ENCODE measurements at places on chromosomes 11 and 22.

DNA sequence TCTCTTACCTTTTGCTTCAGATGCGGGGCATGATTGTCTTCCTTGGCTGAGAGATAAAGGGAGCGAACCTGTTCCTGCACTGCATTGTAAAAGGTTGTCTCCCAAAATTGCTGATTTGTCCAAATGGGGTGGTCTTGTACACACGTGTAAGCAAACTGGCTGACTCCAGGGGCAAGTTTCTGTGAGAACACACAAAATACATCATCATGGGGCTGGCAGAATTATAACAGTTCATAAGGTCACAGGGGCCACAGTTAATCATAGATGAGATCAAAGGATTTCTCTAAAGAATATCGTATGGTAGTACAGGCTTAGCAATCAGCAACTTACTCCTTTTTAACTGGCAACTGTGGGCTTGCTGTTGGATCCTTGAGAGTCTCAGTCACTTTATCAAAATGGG is 194.3 kb downstream of the SWAP70 start:
- no peak for DNase-seq

DNA sequence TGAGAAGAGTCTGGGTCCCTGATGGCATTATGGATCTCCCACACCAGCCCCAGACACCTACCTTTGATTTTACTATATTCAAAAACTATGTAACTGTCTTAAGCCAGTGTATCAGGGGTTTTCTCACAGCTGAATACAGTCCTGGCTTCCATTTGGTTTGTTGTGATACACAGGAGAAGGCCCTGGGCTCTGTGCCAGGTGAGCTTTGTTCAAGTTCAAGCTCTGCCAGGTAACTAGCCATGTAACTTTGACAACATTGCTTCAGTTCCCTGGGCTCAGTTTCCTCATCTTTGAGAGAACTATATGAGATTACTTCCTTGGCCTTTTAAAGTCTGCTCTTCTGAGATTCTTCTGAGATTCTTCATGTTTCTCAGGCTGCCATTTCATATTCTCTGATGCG is 327.5 kb upstream of the TENM4 start:
- no peak for DNase-seq

- peak; percentile 80 for DNase-seq
These were observed 13.6 kb upstream of the CD3E start for GRCh38 chr11:118290923-118291322.

- no peak for DNase-seq
These were observed 112.1 kb upstream of the DRD2 start for GRCh38 chr11:113587308-113587739.

DNA sequence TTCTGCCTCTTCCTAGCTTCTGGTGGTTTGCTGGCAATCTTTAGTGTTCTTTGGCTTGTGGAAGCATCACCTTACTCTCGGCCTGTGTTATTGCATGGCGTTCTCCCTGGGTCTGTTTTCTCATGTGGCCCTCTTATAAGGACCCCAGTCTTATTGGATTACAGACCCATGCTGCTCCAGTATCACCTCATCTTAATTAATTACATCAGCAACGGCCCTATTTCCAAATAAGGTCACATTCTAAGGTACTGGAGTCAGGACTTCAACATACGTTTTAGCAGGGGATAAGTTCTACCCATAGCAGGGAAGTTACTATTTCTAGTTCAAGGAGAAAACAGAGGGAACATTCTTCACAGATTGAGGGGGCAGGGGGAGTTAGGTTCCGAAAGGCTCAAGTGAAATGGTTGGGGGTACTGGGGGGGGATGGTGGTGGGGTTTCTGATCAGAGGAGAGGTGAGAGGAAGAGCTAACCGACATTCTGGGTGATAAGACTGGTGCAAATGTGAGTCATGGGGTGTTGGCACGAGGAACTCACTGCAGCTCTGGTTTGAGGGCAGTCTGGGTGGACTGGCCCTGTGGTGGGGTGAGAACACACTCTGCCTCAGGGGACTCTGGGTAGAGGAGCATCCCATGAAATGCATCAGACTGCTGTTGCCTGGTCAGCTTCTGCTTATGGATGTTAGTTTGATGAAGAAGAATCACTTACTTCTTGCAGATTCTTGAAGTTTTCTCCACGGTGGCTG is 51.5 kb upstream of the ZBED5 start:
- no peak for DNase-seq

- DNase-seq: peak; percentile 83
These were observed 76.4 kb downstream of the GGTLC2 start for GRCh38 chr22:22720724-22721261.

DNA sequence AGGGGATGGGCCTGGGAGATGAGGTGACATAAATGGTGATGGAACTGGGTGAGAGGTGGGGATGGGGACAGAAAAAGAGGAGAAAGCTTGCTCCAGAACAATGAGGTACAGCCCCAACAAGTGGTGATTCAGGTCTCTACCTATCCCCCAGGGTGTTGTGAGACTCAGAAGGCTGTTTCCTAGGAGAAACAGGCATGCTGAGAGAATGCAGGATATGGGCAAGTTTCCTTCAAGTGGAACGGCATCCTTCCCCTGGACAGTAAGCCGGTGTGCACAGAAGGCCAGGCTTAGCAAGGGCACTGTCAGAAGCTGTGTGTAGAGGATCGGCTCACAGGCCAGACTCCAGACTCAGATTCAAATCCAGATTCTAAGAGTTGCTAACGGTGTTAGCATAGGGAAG is 34.1 kb upstream of the CRTAM start:
- DNase-seq: no peak

- peak; percentile 54 for DNase-seq
These were observed 29.0 kb upstream of the API5 start for GRCh38 chr11:43282607-43283440.

GRCh38 chr22:40399621-40400020 is 29.2 kb downstream of the SGSM3 start:
- no peak for DNase-seq

- DNase-seq: no peak
These were observed 1151.2 kb upstream of the CCDC90B start for GRCh38 chr11:84437071-84437980.

DNA sequence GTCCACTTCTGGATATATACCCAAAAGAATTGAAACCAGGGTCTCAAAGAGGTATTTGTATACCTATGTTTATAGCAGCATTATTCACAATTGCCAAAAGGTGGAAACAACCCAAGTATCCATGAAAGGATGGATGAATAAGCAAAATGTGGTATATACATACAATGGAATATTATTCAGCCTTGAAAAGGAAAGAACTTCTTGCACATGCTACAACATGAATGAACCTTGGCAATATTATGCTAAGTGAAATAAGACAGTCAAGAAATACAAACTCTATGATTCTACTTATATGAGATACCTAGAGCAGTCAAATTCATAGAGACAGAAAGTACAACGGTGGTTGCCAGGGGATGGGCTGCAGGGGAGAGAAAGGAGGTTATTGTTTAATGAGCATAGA is 21.6 kb upstream of the PAK1 start:
- DNase-seq: no peak

DNA sequence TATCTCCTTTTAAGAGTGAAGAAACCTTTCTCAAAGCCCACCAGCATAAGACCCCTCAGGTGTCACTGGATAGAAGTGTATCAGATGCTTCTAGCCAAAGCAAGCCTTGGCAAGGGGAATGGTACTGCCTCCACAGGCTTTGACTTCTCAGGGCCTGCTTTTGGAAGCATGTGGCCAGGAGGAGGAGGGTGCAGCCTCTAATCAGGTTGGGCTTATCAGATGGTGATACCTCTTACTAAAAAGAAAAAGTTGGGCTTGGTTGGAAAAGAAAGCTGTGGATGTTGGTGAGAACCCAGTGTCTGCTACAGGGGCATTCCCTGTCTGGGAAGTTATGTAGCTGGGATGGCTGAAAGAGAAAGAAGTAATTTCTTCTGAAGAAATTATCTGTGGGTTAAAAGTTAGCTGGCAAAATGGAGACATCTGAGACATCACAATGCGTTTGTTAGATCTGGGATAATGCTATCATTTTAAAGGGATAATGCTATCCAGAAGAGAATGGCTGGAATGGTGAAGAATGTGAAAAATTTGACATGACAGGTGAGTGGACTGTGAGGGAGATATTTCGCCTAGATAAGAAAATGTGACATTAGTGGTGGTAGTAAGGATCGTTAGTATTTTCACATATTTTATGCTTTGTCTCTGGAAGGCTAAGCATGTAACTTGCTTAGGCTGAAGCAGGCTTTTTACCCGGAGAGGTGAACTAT is 7.2 kb downstream of the APLP2 start:
- no peak for DNase-seq

- no peak for DNase-seq
These were observed 5.1 kb upstream of the ARFGAP3 start for GRCh38 chr22:42862045-42862734.

DNA sequence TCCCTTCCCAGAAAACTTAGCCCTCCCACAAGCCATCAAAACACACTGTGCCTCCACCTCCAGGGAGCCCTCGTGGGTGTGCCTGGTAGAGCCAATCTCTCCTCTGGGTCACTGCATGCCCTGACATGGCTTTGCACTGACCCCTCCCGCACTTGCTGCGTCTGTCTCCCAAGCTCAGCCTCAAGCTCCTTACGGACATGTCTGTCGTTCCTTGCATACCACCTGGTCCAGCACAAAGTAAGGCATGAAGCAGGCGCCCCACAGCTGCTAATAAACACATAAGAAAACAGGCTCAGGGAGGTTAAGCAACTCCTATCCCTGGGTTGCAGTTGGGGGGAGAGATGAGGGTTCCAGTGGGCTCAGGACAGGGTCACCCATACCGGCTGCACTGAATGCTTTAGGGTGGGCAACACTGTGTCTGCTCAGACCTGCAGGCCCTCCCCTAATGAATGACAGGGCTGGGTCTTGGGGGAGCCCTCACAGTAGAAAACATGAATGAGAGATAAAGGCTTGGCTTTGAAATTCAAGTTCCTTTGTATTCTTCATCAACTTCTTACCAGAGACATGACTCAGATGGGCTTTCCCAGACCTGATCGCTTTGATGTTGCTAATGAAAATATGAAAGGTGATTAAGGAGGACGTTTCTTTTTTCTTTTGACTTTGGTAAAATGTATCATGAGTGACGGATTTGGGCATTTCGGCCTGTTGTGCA is 38.0 kb downstream of the PHF21B start:
- no peak for DNase-seq

GRCh38 chr11:94749369-94749768 is 18.8 kb upstream of the AMOTL1 start:
- DNase-seq: no peak

- DNase-seq: peak; percentile 76
These were observed 2.3 kb downstream of the CASTOR1 start for GRCh38 chr22:30286813-30287647.

- DNase-seq: peak; percentile 75
These were observed 56.8 kb downstream of the ELFN2 start for GRCh38 chr22:37370306-37370979.

DNA sequence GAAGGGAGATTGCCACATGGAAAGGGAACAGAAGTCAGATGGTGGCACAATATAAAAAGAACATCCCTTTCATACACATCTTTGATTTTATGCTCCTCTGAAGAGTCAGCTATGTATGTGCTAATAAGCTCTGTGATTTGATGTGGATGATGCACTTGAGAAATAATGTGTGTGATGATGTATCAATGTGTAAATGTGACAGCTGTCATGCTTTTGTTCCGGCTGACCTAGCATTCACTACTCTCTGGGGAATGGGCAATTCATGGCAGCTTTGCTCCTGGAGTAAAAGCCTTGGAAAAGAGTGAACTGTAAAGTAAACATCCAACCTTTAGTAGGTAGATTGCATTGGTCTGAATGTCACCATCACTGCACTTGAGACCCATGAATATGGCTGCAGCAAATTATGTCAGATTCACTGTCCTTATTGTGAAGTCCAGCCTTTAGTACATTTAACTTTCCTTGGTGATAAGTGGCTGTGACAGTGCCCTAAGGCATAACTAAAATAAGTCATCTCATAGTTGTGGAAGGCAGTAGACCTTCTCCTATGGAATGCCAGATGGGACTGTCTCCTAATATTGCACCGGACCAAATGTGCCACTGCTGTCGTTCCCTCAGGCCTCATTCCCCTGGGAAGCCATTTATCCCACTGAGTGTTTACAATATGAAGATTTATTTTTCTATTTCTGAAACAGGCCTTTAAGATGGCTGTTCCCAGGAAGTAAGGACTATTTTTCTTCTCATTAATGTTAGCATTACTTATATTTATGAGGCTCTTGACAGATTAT is 178.2 kb upstream of the CCDC90B start:
- no peak for DNase-seq

GRCh38 chr11:123186286-123186685 is 8.8 kb downstream of the CLMP start:
- no peak for DNase-seq

- no peak for DNase-seq
These were observed 24.4 kb downstream of the DGCR6L start for GRCh38 chr22:20295262-20296064.

- peak; percentile 62 for DNase-seq
These were observed 25.8 kb upstream of the IL10RA start for GRCh38 chr11:117960406-117960805.

- DNase-seq: no peak
These were observed 9.4 kb downstream of the MMP7 start for GRCh38 chr11:102521121-102521520.

- no peak for DNase-seq
These were observed 30.8 kb upstream of the GDPD4 start for GRCh38 chr11:77332259-77332658.

GRCh38 chr22:36492109-36492508 is 10.7 kb upstream of the TXN2 start:
- no peak for DNase-seq

DNA sequence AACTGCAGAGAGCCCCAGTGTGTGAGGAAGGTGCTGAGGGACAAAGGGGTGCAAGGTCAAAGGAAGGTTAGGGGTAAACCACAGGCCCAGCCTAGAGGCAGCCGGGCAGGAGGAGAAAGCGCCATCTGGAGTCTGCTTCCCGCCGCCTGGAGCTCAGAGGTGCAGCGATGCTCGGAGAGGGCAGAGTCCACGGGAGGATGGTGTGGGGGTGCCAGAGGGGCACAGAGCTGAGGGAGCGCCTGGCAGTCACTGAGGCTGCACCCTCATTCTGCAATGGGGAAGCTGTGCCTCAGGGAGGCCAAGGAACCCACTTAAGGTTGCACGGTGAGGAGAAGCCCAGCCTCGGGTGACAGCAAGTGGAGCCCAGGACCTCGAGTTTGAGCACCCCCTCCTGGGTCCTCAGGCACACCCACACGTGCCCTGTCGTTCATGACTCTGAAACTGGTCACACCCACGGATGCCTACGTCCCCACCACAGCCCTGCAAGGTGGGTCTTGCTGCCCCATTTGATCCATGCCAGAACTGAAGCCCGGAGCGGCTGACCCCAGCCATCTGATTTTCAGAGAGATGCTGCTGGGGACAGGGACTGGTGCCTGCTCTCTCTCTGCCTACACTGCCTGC is 1.6 kb downstream of the IL2RB start:
- no peak for DNase-seq

DNA sequence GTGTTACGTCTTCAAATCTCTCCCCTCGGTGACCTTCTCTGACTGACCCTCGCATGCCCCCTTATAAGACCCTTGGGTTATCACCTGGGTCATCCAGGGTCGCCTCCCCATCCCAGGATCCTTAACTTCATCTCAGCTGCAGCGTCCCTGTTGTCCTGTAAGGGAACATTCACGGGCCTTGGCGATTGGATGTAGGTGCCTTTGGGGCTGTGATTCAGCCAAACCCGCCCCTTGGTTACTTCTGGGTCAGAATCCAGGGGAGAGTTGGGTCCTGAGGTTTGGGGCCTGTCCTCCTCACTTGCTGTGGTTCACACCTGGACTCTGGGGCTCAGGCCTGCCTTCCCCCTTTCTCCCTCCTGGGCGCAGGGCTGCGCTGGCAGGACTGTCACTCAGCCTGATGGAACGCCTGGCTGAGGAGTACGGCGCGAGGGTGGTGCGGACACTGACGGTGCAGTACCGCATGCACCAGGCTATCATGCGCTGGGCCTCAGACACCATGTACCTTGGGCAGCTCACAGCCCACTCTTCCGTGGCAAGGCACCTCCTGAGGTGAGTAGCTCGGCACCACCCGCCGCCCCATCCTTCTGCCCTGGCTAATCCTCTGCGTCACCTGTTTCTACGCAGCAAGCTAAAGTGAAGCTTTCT is 29.4 kb downstream of the IGHMBP2 start:
- no peak for DNase-seq
